Progenitor cell of endocrine pancreas (in vitro differentiated cells): ENCODE measurements at places on chromosomes 5 and 9. TPM values are rescaled to one million over a fixed set of nuclear protein-coding genes. Genes with fewer than 3 reads are reported as not detected.

Gene CCDC69
- total RNA-seq, result 3.6 and 4.6 TPM in 2 replicates

Gene PCDHGA5
- total RNA-seq, result 0.69 and 0.71 TPM in 2 replicates

DNA sequence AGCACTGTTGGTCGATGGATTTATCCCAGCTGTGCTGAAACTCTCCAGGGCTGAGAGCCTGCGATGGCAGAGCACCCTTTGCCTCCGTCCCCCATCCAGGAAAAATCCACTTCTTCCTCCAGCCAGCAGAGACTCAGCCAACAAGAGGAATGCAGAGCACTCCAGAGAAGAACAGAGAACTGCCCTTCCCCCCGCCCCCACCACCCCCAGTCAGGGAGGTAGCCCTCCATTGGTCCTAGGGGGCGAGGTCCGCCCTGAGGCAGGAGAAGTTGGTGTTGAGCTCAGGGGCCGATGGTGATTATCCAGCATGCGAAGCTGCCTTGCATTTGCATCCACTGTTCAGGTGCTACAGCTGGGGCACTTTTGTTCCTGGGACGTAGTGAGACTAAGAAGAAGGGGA is 9.0 kb downstream of the TLX3 start:
- no peak for DNase-seq

DNA sequence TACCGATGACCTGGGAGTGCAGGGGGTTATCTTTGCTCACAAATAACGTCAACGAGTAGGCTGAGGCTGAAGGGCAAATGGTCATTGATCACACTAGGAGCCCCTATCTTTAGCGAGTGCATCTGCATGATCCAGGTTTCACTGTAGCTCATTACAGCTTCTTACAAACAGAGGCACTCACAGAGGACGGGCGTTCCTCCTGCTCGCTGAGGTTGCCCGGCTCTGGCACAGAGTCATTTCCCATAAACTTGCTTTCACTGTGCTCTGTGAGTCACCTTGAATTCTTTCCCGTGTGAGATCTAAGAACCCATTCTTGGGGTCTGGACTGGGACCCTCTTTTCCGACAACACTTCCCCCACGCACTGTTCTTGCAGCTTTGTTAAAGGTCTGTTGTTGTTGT is 1.9 kb upstream of the PAEP start:
- no peak for DNase-seq
